ENCODE measurements at places on chromosomes 7 and 10. TPM values are rescaled to one million over a fixed set of nuclear protein-coding genes. Genes with fewer than 3 reads are reported as not detected.

The OSBPL3 gene
- total RNA-seq, result 76.6 TPM

The SH2D4B gene
- total RNA-seq, result 0.10 TPM

The ABCF2 gene
- total RNA-seq, result 25.1 TPM

The PLCE1 gene
- not detected for total RNA-seq

The AGFG2 gene
- 28.8 TPM for total RNA-seq

The TMEM225B gene
- 0.65 TPM for total RNA-seq

The PRKAR2B gene
- 1.0 TPM for total RNA-seq

The RNF32 gene
- 0.73 TPM for total RNA-seq

The OLAH gene
- 9.9 TPM for total RNA-seq

The KCNIP2 gene
- 4.2 TPM for total RNA-seq

The CLRN3 gene
- total RNA-seq, result not detected

The ZCCHC24 gene
- 0.94 TPM for total RNA-seq

The CADPS2 gene
- total RNA-seq, result not detected

Measured in activated naive CD4-positive, alpha-beta T cell treated with anti-CD3 and anti-CD28 coated beads, Interleukin-2, amount 10 ng/mL, durations not matched to agents 5 hours and 36 hours (primary cell).